ENCODE measurements at places on chromosomes 4 and X.

- DNase-seq: no peak
Measured at GRCh38 chr4:131084997-131085396, 1989.0 kb downstream of the C4orf33 start.

DNA sequence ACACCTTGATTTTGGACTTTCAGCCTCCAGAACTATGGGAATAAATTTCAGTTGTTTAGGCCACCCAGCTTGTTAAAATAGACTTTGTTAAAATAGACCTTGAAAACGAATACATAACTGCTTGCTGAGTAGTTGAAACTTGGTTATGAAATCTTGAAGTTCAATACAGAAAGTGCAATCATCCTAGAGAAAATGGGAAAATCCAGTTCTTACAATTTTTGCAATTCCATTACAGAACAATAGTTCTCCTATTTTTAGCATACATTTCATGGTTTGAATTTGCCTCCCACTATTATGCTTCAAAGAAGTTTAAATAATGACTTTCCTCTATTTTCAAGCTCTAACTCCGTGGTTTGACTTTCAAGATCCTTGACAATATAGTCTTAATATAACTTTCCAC, 10.5 kb downstream of the TLR1 start:
- no peak for DNase-seq

DNA sequence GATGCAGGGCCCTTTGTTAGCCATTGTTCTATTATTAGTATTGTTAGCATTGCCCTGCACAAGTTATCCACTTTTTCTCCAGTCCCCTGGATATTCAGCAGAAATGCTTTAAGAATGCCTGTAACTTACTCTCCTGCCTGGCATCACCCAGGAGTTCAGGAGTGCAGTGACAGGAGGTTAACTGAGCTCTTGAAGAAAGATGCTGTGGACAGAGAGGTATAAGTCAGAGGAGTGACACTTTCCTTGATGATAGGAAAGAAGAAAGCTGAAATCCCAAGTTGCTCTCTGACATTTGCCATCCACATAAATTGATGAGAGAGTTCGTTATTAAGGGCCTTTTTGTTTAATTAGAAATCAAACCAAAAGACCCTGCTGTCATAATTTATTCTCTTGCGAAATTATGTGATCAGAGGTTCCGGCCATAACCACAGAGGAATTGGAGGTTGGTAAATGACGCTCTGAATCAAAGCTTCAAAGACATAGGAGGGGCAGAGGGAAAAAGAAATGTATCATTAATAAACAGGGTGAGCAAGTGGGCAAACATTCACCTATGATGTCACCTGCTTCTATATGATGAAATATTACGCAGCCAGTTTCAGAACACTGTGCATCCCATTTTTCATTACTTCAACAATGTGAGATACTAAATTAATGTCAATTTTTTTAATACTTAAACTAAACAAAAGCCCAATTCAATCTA, 230.2 kb upstream of the JADE1 start:
- DNase-seq: no peak

DNA sequence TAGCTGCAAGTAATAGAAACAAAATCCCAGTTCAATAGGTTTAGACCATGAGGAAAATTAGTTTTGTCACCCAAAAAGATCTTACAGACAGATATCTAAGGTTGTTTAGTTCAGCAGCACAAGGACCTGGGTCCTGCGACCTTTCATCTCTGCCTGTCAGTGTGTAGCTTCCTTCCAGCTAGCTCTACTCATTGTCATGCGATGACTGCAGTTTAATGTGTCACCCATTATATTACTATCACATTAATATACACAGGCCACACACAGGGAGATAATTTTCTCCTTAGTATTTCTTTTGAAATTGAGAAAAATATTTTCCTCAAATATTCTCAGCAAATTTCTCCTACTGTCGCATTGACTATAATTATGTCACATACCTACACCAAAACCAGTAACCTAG, 232.1 kb upstream of the ARSJ start:
- DNase-seq: no peak

- DNase-seq: peak; percentile 7
Measured at GRCh38 chr4:140611854-140612253, 43.1 kb upstream of the UCP1 start.

- no peak for DNase-seq
Measured at GRCh38 chrX:16930392-16930791, 16.1 kb upstream of the REPS2 start.

DNA sequence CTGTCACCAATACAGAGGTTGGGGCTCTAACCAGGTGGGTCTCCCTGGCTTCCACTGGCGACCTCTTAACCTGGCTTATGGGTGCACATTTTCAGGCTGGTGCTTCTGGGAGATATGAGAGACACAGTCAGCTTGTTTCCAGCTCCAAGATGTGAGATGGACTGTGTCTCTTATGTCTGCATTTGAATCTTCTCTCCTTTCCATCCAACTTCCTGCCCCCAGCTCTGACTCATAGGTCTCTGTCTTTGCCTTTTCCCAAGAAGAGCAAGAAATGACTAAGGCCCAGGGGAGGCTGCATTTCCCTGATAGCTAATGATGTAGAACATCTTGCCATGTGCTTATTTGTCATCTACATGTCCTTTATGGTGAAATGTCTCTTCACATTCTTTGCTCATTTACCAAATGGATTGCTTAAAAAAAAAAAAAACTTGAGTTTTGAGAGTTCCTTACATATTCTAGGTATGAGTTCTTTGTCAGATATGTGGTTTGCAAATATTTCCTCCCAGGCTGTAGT, 3.2 kb upstream of the UXT start:
- DNase-seq: no peak

- no peak for DNase-seq
Measured at GRCh38 chr4:23945451-23946017, 55.7 kb upstream of the PPARGC1A start.

Measured in SHP77 (cell line).